Stimulated activated CD4-positive, alpha-beta T cell treated with anti-CD3 and anti-CD28 coated beads, TNF-alpha, amount 100 ng/mL, for 24 hours (primary cell): ENCODE measurements at places on chromosomes 11 and 22.

GRCh38 chr22:38199826-38200559 lies 1.8 kb upstream of the MAFF start:
- no peak for DNase-seq

- DNase-seq = no peak
Observed at GRCh38 chr11:133794205-133794604, 51.1 kb downstream of the SPATA19 start.

GRCh38 chr11:83691451-83691950 lies 405.3 kb upstream of the CCDC90B start:
- no peak for DNase-seq

- DNase-seq = no peak
Observed at GRCh38 chr22:20354238-20354975, 34.5 kb upstream of the DGCR6L start.

- DNase-seq = no peak
Observed at GRCh38 chr11:119194811-119195440, 9.7 kb downstream of the NHERF4 start.

DNA sequence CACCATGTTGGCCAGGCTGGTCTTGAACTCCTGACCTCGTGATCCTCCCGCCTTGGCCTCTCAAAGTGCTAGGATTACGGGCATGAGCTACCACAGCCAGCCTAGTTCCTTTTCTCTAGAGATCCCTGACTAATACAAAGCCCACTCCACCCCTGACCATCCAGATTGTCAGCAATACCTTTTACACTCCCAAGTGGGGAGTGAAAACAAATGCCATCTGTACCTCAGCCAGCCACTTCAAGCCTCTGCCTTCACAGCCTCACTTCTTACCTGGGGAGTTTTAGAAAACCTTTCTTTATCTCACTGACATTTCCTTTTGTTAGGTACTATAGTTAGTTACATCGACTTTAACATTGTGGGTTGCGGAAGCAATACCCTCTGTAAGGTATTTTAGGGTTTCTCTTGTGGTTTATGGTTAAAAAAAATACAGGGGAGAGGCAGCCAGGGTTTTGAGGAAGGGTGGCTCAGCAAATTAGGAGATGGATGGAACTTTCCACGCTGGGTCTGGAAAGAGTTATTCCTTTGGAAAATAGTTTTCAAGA lies 8.9 kb downstream of the TOM1 start:
- no peak for DNase-seq

DNA sequence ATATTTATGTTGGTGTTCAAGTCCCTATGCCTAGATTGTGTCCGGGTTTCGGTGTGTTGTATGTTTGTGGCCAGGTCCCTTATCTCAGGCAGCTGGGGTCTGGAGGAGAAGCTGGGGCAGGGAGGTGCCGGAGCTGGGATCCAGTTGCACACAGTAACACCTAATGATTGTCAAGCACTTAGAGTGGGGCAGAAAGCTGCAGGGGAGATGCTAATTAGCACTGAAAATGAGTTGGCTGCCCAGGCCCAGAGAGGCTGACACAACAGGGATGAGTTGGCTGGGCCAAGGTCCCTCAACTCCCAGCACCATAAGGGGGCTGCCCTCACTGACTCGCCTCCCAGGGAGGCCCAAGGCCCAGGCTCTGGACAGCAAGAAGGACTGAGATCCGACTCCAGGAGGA lies 12.2 kb downstream of the PDE2A start:
- no peak for DNase-seq

DNA sequence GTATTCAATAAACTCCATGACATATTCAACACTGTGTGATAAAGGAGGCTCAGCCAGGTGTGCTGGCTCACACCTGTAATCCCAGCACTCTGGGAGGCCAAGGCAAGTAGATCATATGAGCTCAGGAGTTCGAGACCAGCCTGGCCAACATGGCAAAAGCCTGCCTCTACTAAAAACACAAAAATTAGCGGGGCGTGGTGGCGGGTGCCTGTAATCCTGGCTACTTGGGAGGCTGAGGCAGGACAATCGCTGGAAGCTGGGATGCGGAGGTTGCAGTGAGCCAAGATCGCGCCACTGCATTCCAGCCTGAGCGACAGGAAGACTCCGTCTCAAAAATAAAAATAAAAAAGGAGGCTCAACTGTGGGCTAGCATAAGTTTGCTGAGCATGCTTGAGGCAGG lies 4.1 kb upstream of the SLC25A18 start:
- DNase-seq = no peak

DNA sequence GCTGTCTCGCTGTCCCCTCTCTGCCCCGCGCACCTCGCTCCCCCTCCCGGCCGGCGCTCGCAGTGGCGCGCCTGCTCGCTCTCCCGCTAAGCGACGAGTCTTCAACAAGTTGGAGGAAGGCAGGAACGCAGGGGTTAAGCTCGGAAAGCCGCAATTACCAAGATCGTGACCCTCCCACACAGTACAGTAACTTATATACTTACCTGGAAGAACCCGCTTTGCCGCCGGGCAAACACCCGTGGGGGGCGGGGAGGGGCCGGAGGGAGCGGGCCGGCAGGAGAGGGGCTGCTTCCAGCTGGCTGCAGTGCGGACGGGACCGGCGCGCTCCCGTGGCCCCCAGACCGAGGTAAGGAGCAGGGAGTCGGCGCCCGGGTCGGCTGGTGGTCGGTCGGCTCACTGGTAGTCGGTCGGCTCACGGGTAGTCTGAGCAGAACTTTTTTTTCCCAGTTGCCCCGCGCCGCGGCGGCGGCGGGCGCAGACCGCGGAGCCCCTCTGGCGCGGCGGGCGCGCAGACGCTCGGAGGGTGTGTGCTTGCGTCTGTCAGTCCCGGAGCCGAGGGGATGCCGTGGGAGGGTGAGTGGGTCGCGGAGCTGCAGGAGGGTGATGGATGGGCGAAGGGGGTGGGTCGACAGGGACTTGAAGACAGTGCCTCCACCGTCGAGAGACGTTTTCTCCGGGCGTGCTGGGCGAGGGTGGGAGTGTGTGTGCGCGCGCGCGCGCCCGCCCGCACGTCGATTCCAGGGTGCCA lies 101.2 kb upstream of the HSD17B12 start:
- DNase-seq = peak; percentile 58

- peak; percentile 10 for DNase-seq
Observed at GRCh38 chr11:33329705-33330329, 72.6 kb downstream of the HIPK3 start.

DNA sequence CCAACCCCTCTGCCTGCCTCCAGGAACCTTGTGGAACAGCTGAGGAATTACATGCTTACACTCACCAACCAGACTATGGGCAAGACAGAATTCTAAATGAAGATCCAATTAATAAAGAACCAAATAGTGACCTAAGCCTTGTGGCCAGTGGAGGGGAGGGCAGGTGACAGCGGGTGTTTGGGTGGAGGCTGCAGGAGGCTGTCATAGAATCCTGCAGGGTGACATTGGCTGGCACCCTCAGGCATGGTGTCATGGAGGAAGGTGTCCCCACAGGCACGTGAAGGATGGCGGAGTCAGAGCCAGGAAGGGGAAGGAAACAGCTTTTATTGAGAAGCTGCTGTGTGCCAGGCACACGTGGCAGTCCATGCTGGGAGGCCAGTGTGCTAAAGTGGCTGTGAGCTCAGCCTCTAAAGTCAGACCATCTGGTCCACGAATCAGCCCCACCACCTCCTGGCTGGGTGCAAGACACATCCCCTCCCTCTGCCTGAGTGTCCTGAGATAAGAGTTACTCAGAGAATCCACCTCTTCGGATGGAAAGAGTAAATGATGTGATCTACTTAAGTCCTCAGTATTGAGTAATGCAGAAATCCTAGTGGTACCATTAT lies 8.7 kb downstream of the MYO18B start:
- no peak for DNase-seq

DNA sequence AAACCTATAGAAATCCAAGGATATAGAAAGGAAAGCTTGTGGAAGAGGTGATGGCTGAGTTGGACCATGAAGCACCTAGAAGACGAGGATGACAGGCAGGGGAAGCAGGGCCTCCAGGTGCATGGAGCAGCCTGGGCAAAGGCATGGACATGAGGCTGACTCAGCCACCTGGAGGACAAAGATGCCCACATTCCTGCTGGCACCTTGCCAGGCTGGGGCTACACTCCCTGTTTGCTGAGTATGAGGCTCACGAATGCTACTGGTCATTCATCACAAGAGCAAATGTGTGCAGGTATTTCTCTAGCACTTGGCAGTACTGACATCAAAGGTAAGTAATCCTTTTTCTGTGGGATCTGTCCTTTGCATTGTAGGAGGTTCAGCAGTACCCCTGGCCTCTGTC lies 7.1 kb upstream of the SCGB2A1 start:
- no peak for DNase-seq

DNA sequence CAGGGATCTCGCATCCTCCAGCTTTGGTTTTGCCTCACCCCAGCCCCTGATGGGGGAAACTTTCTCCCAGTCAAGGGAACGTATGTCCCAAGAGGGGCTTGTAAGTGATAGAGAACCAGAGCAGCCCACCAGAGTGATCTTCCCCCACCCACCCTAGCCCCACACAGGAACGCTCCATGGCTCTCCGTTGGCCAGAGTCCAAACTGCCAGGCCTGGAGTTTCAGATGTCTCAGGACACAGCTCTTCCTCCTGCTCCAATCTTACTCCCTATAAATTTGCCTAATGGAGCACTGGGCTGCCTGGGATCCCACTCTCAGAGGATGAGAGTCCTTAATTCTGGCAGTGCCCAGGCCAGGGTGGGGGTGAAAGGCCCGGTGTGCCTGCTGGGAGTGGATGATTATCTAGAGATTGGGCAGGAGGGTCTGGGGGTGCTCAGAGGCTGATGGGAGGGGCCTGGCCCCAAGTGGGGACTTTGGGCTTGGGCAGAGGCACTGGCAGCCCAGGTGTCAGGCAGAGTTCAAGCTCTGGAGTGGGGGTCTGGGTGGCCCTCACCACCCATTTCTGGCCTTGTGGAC lies 79.9 kb downstream of the WNT7B start:
- DNase-seq = no peak

DNA sequence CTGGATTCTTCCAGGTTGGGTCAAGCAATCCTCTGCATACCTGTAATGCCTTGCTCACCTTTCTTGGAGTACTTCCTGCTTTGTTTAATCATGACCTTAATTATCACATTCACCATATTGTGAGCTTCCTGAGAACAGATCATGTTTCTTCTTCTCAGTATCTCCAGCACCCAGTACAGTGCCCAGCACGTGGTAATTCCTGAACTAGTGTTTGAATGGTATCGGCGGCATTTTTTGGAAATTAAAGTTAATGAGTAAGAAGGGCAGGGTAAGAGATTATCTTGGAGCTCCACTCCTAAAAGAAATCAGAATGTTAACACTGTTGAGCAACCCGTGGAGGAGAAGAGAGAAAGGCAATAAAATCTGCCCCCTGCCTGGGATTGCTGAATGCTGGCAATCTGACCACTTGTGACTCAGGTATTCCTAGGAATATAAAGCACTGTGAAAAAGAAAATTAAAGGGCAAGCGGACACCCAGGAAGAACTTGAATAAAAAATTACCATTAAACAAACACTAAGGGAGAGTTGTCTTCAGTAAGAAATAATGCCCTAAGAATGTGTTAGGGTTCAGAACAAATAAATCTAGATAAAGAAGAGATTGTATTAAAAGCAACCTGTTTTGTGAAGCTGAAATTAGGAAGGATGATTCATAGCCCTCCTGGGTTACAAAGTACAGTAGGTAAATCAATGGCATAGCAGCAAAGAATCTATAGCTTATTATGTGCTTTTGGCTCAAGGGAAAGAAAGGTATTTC lies 92.9 kb downstream of the PDHX start:
- DNase-seq = no peak

GRCh38 chr22:17118342-17118741 lies 2.8 kb downstream of the TMEM121B start:
- no peak for DNase-seq

GRCh38 chr11:92440701-92441442 lies 216.3 kb downstream of the FAT3 start:
- DNase-seq = no peak

- DNase-seq = no peak
Observed at GRCh38 chr11:19444231-19444630, 203.5 kb upstream of the E2F8 start.

DNA sequence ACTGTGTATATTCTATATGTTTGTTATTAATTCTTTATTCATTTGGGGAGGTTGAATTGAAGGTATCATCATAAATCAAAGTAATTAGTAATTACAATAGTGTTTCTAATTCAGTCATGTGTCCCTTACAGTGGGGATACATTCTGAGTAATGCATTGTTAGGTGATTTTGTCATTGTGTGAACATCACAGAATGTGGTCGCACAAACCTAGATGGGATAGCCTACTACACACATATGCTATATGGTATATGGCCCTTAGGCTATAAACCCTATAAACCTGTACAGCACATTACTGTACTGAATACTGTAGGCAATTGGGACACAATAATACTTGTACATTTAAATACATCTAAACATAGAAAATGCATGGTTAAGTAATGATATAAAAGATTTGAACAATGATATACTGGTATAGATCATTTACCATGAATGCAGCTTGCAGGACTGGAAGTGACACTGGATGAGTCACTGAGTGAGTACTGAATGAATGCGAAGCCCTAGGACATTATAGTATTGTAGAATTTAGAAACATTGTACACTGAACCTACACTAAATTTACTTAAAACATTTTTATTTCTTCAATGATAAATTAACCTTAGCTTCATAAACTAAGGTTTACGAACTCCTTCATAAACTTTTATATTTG lies 936.2 kb upstream of the CHORDC1 start:
- no peak for DNase-seq

DNA sequence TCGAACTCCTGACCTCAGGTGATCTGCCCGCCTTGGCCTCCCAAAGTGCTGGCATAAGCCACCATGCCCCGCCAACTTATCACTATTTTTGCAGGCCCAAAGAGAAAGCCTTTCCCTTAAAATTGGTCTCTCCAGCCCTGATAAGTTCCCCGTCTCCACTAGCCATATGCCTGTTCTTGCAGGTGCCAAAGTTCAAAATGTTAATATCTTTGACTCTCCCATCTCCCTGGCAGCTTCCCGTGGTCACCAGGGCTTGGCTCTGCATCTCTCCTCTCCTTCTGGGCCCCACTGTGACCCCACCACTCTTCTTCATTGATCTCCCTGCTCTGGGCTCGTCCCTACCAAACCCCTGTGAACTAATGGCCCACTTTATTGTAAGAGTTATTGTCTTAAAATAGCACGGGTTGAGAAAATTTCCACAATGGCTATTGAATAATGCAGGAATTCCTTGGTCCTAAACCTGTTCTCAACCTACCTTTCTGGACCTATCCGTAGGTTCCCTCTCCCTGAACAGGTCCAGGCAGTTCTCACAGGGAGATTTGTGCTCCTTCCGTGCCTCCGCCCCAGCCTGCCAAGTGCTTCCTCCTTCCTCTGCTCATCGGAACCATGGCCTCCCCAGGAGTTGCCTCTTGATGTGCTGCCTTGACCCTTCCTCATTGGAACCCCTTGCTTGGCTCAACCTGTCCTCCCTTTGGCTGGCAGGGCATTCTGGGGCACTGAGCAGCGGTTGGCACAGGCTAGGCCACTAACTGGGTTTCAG lies 147.5 kb downstream of the DSCAML1 start:
- no peak for DNase-seq
